Calu3 (cell line): ENCODE measurements at places on chromosomes 1 and 21. TPM values are rescaled to one million over a fixed set of nuclear protein-coding genes. Genes with fewer than 3 reads are reported as not detected.

The AJAP1 gene
- not detected in 2 replicates for total RNA-seq

The UBE4B gene
- total RNA-seq: 26.1 and 28.1 TPM in 2 replicates

The USH2A gene
- not detected in 2 replicates for total RNA-seq

The DNALI1 gene
- 4.8 and 5.2 TPM in 2 replicates for total RNA-seq

The CELA3B gene
- not detected in 2 replicates for total RNA-seq

The LYST gene
- total RNA-seq: 11.1 and 11.9 TPM in 2 replicates

The ARV1 gene
- total RNA-seq: 17.1 and 19.4 TPM in 2 replicates

The ILF2 gene
- 253 and 292 TPM in 2 replicates for total RNA-seq

The ILDR2 gene
- 0.91 and 1.9 TPM in 2 replicates for total RNA-seq

DNA sequence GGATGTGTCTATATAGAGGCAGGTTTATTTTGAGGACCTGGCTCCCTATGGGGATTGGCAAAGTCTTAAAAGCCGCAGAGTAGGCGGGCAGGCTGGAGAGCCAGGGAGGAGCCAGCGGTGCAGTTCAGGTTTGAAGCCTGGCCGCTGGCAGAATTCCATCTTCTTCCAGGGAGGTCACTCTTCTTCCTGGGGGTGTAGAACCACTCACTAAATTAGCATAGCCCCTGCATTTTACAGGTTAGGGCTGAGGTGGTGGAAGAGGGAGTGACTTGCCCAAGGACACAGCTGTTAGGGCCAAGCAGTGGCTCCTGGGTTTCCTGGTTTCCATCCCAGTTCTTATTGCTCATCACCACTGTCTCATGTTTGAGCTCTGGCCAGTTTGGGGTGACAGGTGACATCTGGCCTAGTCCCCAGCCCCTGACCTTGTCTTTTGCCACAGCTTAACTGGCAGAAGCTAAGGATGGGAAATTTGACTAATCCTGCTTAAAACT is 1.4 kb downstream of the PINK1 start:
- no peaks in the 10 kb centered on the region for H3K4me1 ChIP-seq
- peaks cover 17% of the 10 kb centered on the region for H3K36me3 ChIP-seq
- H3K27ac ChIP-seq: no peak overlapping the region
- DNase-seq: peak; percentile 37
- H3K4me3 ChIP-seq: peak overlapping the region; percentile 72
- no peaks in the 10 kb centered on the region for H3K27me3 ChIP-seq

DNA sequence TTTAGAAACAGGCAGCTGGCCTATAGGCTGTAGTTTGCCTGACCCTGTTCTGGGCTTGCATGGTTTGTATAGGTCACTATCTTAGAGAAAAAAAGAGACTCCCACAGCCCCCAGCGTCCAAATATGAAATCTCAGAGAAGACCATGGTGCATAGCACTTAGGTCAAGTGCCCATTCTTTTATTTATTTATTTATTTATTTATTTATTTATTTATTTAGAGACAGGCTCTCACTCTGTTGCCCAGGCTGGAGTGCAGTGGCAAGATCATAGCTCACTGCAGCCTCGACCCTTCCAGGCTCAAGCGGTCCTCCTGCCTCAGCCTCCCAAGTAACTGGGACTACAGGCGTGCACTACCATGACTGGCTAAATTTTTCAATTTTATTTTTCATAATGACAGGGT is 50.8 kb upstream of the ARTN start:
- no peaks in the 10 kb centered on the region for H3K27me3 ChIP-seq
- H3K4me1 ChIP-seq: no peaks in the 10 kb centered on the region
- no peak for DNase-seq

DNA sequence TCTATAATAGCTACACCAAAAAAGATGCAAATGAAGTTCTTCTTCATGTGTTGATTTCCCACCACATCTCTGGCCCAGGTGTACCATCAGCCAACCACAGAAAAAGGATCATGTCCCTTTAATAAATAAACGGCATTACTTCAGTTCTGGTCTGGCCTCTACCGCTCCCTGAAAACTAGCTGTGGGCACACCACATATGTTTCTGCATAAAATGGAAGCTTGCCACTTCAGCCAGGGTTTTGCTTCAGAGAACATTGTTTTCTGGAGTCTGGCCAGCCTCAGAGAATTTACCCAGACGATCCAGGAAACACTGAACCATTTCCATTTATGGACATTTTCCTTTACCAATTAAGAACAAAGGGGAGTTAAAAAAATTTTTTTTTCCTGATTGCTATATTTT is 5.8 kb upstream of the LAMC2 start:
- peak overlapping the region; percentile 10 for H3K4me3 ChIP-seq
- peaks cover 40% of the 10 kb centered on the region for H3K36me3 ChIP-seq
- DNase-seq: peak; percentile 73
- H3K27me3 ChIP-seq: no peaks in the 10 kb centered on the region

GRCh38 chr1:160376525-160377131 is 9.8 kb downstream of the NHLH1 start:
- H3K4me3 ChIP-seq: no peak overlapping the region
- H3K27ac ChIP-seq: no peak overlapping the region
- peak; percentile 55 for DNase-seq
- H3K27me3 ChIP-seq: peaks cover 24% of the 10 kb centered on the region
- H3K36me3 ChIP-seq: peaks cover 10% of the 10 kb centered on the region
- H3K4me1 ChIP-seq: peaks cover 17% of the 10 kb centered on the region

GRCh38 chr1:37051346-37051745 is 17.0 kb upstream of the GRIK3 start:
- H3K4me3 ChIP-seq: no peak overlapping the region
- H3K36me3 ChIP-seq: no peaks in the 10 kb centered on the region
- no peak for DNase-seq
- no peaks in the 10 kb centered on the region for H3K4me1 ChIP-seq
- H3K27me3 ChIP-seq: peaks cover 90% of the 10 kb centered on the region

DNA sequence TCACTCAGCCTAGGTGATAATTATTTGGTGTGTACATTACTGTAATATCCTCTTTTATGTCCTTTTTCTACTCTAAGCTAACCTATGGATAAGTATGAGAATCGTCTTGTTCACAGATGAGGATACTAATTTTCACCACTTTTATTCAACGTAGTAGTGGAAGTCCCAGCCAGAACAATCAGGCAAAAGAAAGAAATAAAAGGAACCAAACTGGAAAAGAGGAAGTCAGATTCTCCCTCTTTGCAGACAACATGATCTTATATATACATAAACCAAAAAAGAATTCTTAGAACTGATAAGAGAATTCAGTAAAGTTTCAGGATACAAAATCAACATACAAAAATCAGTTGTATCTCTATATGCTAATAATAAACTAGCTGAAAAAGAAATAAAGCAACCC is 12.6 kb upstream of the RGL1 start:
- H3K27ac ChIP-seq: no peak overlapping the region
- H3K4me1 ChIP-seq: no peaks in the 10 kb centered on the region
- no peaks in the 10 kb centered on the region for H3K36me3 ChIP-seq
- no peak for DNase-seq

DNA sequence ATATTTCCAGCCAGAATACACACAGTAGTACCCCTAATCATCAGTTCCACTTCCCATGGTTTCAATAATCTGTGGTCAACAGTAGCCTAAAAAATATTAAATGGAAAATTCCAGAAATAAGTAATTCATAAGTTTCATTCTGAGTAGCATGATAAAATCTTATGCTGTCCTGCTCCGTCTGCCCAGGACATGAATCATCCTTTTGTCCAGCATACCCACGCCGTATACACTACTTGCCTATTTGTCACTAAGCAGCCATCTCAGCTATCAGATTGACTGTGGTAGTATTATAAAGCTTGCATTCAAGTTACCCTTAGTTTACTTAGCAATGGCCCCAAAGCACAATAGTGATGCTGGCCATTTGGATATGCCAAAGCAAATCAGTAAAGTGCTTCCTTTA is 118.7 kb downstream of the SLC5A9 start:
- no peak overlapping the region for H3K27ac ChIP-seq
- H3K27me3 ChIP-seq: no peaks in the 10 kb centered on the region
- no peaks in the 10 kb centered on the region for H3K36me3 ChIP-seq
- no peak for DNase-seq
- H3K4me3 ChIP-seq: no peak overlapping the region
- H3K4me1 ChIP-seq: no peaks in the 10 kb centered on the region

GRCh38 chr1:183287191-183287675 is 101.2 kb downstream of the LAMC2 start:
- no peak overlapping the region for H3K27ac ChIP-seq
- H3K27me3 ChIP-seq: peaks cover 45% of the 10 kb centered on the region
- no peak for DNase-seq

- H3K36me3 ChIP-seq: no peaks in the 10 kb centered on the region
- no peak overlapping the region for H3K27ac ChIP-seq
- no peaks in the 10 kb centered on the region for H3K4me1 ChIP-seq
- H3K27me3 ChIP-seq: no peaks in the 10 kb centered on the region
- H3K4me3 ChIP-seq: no peak overlapping the region
Measured at GRCh38 chr1:185207170-185207569, 50.2 kb downstream of the SWT1 start.

DNA sequence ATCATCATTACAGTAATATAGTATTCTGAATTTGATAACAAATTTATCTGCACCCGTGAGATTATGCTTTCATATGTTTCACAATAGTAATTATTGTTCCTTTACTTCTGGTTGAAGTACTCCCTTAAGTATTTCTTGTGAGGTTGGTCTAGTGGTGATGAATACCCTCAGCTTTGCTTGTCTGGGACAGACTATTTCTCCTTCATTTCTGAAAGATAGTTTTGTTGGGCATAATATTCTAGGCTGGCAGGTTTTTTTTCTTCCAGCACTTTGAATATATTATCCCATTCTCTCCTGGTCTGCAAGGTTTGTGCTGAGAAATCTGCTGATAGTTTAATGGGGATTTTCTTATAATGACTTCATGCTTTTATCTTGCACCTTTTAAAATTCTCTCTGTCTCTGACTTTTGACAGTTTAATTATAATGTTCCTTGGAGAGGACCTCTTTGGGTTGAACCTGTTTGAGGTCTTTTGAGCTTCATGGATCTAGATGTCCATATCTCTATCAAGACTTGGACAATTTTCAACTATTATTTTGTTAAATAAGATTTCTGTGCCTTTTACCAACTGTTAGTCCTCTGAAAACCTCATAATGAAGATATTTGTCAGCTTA is 371.5 kb upstream of the VAMP3 start:
- H3K4me1 ChIP-seq: peaks cover 14% of the 10 kb centered on the region
- H3K27me3 ChIP-seq: no peaks in the 10 kb centered on the region
- H3K27ac ChIP-seq: no peak overlapping the region
- H3K36me3 ChIP-seq: peaks cover 7% of the 10 kb centered on the region
- H3K4me3 ChIP-seq: no peak overlapping the region

DNA sequence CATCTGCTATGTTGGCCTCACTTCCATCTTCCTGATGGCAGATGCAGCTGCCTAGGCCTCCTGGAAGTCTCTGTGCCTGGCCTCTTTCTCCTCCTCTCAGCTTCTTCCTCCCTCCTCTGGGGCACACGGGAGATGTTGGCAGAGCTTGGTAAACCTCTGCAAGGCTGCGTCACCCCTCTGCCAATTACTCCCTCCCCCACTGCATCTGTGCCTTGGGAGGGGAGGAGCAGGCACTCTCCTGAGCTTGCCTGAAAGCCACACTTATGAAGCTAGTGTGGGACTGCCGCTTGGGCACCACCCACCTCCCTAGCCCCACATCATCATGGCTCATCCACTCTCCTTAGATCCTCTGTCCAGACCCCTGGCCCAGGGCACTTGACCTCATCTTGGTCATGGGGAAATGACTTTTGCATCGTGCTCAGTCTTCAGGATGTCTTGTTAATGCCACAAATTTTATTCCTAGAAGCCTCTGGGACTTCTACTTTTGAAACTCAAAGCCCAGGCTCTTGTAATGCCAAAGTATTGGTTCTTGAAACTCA is 7.3 kb upstream of the TMEM51 start:
- H3K4me1 ChIP-seq: peaks cover 18% of the 10 kb centered on the region
- H3K4me3 ChIP-seq: no peak overlapping the region
- H3K27me3 ChIP-seq: no peaks in the 10 kb centered on the region
- peaks cover 6% of the 10 kb centered on the region for H3K36me3 ChIP-seq
- no peak for DNase-seq
- no peak overlapping the region for H3K27ac ChIP-seq

- no peak overlapping the region for H3K4me3 ChIP-seq
- peaks cover 17% of the 10 kb centered on the region for H3K4me1 ChIP-seq
- no peak overlapping the region for H3K27ac ChIP-seq
Measured at GRCh38 chr21:33208534-33208933, 21.2 kb upstream of the IFNAR2 start.
